Hepatocyte (in vitro differentiated cells): ENCODE measurements at places on chromosomes 3 and 15.
A peak's percentile ranks its signal among the peaks of the same experiment; 100 is the strongest.

- peaks cover 27% of the 10 kb centered on the region for H3K4me1 ChIP-seq
- no peaks in the 10 kb centered on the region for H3K27me3 ChIP-seq
- no peak overlapping the region for H3K4me3 ChIP-seq
- no peaks in the 10 kb centered on the region for H3K36me3 ChIP-seq
These were observed 10.1 kb downstream of the PCSK6 start for GRCh38 chr15:101479342-101479845.

GRCh38 chr3:42188376-42188775 is 77.6 kb downstream of the CCK start:
- no peaks in the 10 kb centered on the region for H3K27me3 ChIP-seq
- H3K4me1 ChIP-seq: no peaks in the 10 kb centered on the region
- no peak overlapping the region for H3K27ac ChIP-seq

- no peak overlapping the region for H3K4me3 ChIP-seq
- peaks cover 11% of the 10 kb centered on the region for H3K4me1 ChIP-seq
- no peaks in the 10 kb centered on the region for H3K36me3 ChIP-seq
- no peak overlapping the region for H3K27ac ChIP-seq
- no peak for DNase-seq
- H3K27me3 ChIP-seq: no peaks in the 10 kb centered on the region
These were observed 31.6 kb downstream of the LRIG1 start for GRCh38 chr3:66469220-66469640.

GRCh38 chr15:72112116-72112515 is 5.8 kb downstream of the MYO9A start:
- H3K36me3 ChIP-seq: no peaks in the 10 kb centered on the region
- H3K4me3 ChIP-seq: no peak overlapping the region

- no peaks in the 10 kb centered on the region for H3K4me1 ChIP-seq
- H3K27ac ChIP-seq: no peak overlapping the region
- no peak overlapping the region for H3K4me3 ChIP-seq
- no peak for DNase-seq
These were observed 68.6 kb upstream of the TPRG1 start for GRCh38 chr3:189103208-189103607.

GRCh38 chr15:51193526-51193925 is 98.8 kb upstream of the TNFAIP8L3 start:
- H3K4me1 ChIP-seq: no peaks in the 10 kb centered on the region
- H3K27ac ChIP-seq: no peak overlapping the region
- no peak for DNase-seq
- peaks cover 29% of the 10 kb centered on the region for H3K27me3 ChIP-seq
- H3K4me3 ChIP-seq: no peak overlapping the region
- H3K36me3 ChIP-seq: no peaks in the 10 kb centered on the region

DNA sequence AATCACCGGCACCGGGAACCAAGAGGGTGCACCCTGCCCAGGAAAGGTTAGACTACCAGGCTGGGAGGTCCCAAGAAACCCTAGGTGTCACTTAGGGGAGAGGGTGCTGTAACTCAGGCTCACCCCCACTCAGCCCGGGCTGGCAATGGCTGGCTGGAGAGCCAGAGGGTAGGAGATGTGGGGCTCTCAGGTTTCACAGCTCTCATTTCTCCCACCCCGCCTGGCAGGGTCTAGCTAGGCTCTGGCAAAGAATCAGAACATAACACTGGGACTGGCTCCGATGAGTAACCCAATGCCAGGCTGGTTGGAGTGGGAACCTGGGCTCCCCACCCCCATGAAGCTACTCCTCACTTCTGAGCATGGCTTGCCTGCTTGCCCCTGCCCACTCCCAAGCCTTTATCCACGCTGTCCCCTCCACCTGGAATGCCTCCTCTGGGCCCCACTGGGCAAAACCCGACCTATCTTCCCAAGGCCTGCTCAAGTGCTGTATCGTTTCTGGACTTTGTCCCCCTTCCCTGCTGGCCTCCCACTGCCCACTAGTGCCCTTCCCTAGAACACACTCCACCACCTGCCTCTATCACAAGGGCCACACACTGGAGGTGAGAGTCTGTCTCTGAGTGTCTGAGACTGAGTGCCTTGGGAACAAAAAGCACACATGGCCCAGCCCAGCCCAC is 2.0 kb downstream of the CIB2 start:
- no peak overlapping the region for H3K4me3 ChIP-seq
- DNase-seq: peak; percentile 54
- H3K27ac ChIP-seq: peak overlapping the region; percentile 96

- no peak overlapping the region for H3K4me3 ChIP-seq
- H3K4me1 ChIP-seq: no peaks in the 10 kb centered on the region
- no peaks in the 10 kb centered on the region for H3K27me3 ChIP-seq
- H3K36me3 ChIP-seq: no peaks in the 10 kb centered on the region
These were observed 10.1 kb downstream of the AGTR1 start for GRCh38 chr3:148707601-148708380.

DNA sequence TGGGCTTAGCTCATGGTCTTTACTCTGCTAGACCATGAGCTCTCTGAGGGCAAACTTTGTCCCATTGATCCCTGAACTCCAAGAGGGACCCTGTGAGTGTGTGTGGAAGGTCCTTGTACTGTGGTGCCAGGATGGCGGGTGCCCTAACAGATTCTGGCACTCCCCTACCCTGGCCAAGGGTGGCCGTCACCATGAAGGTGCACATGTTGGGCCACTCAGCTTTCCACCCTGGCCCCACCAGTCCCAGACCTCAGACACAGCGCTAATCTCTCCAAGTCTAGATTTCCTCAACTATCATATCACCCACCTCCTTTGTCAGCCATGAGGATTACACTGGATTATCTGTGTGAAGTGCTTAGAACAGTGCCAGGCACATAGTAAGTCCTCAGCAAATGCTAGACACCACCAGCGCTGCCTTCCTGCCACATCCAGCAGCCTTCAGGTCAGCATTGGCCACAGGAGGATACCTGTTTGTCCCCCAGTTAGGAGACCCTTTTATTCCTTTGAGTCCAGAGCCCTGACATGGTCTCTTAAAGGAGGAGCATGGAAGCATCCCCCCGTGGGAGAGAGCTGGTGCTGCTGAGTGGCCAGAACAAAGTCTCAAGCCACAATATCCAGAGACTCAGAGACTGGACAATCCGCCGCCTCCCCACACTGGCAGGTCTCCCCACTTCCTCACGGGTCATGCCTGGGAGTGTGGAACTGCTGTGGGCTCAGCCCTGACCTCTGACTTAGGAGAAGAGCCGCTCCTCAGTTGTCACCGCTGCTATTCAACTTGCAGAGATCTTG is 44.5 kb upstream of the SLCO2A1 start:
- no peak overlapping the region for H3K4me3 ChIP-seq
- no peak for DNase-seq
- no peaks in the 10 kb centered on the region for H3K27me3 ChIP-seq
- H3K4me1 ChIP-seq: no peaks in the 10 kb centered on the region
- H3K36me3 ChIP-seq: no peaks in the 10 kb centered on the region

GRCh38 chr3:62027241-62027640 is 346.1 kb downstream of the FEZF2 start:
- no peak overlapping the region for H3K4me3 ChIP-seq
- no peaks in the 10 kb centered on the region for H3K36me3 ChIP-seq
- H3K27me3 ChIP-seq: no peaks in the 10 kb centered on the region
- no peak overlapping the region for H3K27ac ChIP-seq
- DNase-seq: no peak

GRCh38 chr15:57566834-57567233 is 24.9 kb upstream of the MYZAP start:
- peak overlapping the region; percentile 63 for H3K27ac ChIP-seq
- DNase-seq: no peak
- H3K4me3 ChIP-seq: no peak overlapping the region
- H3K36me3 ChIP-seq: no peaks in the 10 kb centered on the region
- peaks cover 12% of the 10 kb centered on the region for H3K4me1 ChIP-seq

DNA sequence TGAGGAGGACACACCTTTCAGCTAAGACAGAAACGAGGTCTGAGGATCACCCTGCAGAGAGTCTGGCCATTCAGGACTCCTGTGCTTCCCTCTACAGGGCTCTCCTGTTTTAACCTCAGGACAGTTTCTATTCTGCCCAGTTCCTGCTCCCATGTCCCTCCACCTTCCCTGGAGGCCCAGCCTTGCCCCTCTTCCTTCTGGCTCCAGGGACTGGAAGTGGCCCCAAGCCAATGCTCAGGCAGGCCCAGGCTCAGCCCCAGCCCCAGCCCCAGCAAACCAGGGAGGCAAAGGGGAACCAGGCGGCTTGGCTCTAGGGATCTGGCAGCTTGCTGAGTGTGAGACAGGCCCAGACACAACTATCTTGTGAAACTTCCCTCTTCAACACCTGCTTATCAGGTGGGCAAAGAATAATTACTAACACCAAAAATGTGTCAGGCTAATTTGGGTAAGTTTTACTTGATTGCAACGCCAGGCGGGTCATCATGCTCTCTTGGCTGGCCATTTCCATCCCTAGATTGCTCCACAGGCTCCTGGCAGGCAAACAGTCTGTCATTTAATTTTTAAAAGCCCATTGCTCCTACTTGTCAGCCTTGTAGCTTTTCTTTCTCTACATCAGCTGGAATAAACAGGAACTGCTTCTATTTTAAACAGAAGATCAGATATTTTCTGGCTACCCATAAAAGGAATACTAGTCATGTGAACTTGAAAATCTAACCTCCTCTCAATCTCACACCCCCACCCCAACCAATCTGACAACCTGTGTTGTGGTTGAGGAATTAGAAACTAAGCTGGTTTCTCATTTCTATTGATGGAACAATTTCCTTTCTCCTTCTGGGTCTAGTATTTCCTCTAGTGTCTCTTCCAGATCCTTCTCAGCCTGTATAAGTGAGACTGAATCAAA is 33.5 kb downstream of the UPK1B start:
- no peaks in the 10 kb centered on the region for H3K27me3 ChIP-seq
- DNase-seq: no peak
- no peak overlapping the region for H3K4me3 ChIP-seq
- no peaks in the 10 kb centered on the region for H3K36me3 ChIP-seq

- H3K36me3 ChIP-seq: no peaks in the 10 kb centered on the region
- H3K27me3 ChIP-seq: no peaks in the 10 kb centered on the region
These were observed 304.1 kb downstream of the MCTP2 start for GRCh38 chr15:94535298-94536048.

DNA sequence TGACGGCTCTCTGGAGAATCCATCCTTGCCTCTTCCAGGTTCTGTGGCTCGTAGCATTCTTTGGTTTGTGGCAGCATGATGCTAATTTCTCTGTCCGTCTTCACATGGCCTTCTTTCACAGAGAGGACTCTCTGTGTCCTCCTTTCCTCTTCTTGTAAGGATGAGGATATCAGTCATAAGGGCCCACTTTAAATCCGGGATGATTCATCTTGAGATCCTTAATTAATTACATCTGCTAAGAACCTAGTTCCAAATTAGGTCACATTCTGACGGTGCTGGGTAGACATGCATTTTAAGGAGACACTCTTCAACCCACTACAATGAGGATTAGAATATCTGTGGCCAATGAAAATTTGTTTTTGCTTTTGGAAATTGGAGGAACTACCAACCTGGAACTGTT is 15.7 kb upstream of the GXYLT2 start:
- peaks cover 5% of the 10 kb centered on the region for H3K27me3 ChIP-seq
- no peak for DNase-seq
- H3K27ac ChIP-seq: no peak overlapping the region
- H3K4me1 ChIP-seq: peaks cover 4% of the 10 kb centered on the region
- no peak overlapping the region for H3K4me3 ChIP-seq

DNA sequence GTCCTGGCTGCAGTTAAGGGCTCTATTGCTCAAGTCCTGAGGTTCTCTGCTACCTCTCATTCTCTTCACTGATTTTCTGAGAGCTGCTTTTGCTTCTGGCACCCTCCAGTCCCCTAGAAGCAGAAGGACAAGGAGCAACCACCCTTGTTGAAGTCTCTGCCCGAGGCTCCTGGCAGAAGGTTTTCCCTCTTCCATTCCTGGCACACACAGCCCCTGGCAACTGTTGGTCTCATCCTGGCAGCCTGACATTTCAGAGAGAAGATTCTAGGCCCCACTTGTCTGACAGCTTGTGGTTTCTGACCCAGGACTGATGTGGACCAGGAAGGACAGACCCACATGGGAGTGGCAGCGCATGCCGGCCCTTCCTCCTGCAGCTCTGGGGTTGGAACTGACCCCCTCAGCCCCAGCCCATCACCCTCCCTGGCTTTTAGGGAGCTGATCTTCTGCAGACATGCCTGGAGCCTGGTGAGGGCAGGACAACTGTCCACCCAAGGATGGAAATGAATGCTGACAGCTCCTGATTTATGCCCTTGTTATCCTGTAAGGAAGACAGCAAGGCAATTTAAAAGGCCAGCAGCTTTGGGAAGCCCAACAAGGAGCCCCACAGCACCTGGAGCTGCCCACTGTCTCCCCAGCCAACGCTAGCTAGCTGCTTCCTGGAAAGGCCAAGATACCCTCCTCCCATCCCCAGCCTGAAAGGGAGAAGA is 13.0 kb upstream of the NTRK3 start:
- H3K4me1 ChIP-seq: no peaks in the 10 kb centered on the region
- H3K27ac ChIP-seq: no peak overlapping the region
- no peaks in the 10 kb centered on the region for H3K36me3 ChIP-seq

DNA sequence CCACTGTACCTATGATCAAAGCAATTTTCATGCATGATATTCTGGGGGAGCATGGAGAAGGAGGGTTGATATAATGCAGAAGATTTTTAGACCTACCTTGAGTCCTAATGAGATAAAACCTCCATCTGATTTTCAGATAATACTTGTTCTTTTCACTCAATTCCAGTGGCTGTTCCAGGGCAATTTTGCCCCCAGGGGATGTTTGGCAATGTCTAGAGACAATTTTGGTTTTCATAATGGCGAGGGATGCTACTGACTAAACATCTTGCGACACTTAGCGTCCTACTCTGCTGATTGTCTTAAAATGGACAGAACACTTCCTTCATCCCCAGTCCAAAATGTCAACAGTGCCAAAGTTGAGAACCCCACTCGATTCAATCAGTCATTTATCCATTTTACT is 26.6 kb downstream of the AGBL1 start:
- peaks cover 3% of the 10 kb centered on the region for H3K27me3 ChIP-seq
- no peaks in the 10 kb centered on the region for H3K36me3 ChIP-seq
- no peak overlapping the region for H3K4me3 ChIP-seq
- no peak overlapping the region for H3K27ac ChIP-seq

DNA sequence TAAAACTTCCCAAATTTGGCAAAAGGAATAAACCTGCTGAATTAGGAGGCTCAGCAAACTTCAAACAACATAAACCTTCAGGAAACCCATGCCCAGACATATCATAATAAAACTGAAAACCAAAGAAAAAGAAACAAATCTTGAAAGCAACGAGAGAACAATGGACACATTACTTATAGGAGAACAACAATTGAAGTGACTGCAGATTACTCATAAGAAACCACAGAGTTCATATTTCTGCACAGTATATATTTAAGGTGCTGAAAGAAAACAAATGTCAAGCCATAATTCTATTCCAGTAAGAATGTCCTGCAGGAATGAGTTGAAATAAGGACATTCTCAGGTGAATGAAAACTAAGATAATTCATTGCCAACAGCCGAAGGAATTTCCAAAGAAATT is 80.8 kb upstream of the PROK2 start:
- no peak overlapping the region for H3K4me3 ChIP-seq
- peaks cover 8% of the 10 kb centered on the region for H3K27me3 ChIP-seq
- no peaks in the 10 kb centered on the region for H3K36me3 ChIP-seq
- no peak for DNase-seq
- no peak overlapping the region for H3K27ac ChIP-seq
- H3K4me1 ChIP-seq: no peaks in the 10 kb centered on the region

DNA sequence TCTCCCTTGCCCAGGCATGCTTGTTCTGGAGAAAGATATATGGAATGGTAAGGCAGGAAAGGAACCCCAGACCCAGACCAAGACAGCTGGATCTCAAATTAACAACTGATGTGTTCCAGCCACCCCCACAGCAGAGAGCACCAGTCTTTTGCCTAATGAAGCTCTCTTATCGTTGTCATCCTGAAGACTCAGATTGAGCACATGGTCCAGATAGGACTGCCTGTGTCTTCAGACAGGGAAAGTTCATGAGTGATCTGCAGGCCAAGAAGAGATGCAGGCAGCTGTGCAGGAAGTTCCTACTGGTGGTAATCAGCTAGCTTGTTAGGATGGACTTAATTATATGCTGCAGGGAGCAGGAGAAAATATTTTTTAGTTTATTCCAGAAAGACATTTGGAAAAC is 53.3 kb downstream of the PPP2R3A start:
- H3K27me3 ChIP-seq: no peaks in the 10 kb centered on the region
- H3K4me1 ChIP-seq: no peaks in the 10 kb centered on the region
- H3K27ac ChIP-seq: no peak overlapping the region
- DNase-seq: no peak
